Stimulated activated CD8-positive, alpha-beta memory T cell treated with anti-CD3 and anti-CD28 coated beads, Interleukin-7, amount 100 ng/mL, for 1 hour (primary cell): ENCODE measurements at places on chromosomes 4 and X.

GRCh38 chr4:25028851-25029250 lies 1.9 kb downstream of the LGI2 start:
- DNase-seq, result no peak

DNA sequence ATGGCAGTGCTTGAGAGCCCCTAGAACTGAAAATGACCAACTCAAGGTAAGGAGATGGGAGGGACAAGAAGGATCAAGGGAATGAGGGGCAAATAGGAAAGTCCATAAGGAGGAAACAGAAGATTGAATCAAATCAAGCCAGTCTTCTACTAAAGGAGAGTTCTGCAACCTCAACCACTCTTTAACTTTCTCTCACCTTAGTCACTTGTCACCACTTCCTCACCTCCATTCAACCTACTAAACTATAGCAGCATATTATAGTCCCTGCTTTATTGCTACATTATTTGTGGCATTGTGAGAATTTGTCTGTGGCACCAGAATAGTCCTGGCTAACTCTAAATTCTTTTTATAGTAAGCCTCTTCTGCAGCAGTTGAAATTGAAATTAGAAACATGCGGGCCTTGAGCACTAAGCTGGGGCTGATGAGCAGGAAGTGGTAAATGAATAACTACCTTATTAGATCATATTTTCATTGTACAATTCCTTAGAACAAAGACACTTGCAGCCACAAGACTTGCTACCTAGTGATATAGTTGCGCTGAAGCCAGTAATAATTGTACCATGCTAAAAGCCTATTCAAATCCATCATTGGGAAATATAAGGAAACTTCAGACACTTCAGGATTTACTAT lies 336.9 kb downstream of the ZNF674 start:
- no peak for DNase-seq

DNA sequence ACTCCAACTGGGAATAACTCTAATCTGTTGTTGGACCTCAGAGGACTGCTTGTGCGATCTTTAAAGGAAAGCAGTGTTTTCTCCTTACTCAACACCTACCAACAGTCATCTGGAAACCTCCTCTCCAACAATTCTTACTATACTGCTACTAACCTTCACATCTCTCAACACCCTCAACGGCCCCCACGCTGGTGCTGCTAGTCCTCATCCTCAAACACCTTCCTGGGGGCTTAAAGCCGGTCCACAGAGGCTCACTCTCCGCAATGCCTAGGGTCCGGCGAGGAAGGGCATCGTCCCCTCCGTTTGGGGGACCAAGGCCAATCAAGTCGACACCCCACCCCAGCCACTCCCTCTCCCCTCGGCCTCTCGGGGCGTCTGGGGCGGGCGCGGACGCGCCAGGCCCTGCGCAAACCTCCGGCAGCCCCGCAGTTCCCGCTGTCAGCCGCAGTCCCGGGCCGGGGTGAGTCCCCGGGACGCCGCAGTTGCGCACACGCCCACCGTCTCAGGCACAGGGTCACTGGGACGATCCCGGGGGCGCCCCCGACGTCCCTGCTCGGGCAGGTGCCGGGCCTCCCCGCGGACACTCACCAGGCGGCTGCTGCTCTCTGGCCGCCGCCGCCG lies 418 bp downstream of the TAB3 start:
- DNase-seq, result no peak

DNA sequence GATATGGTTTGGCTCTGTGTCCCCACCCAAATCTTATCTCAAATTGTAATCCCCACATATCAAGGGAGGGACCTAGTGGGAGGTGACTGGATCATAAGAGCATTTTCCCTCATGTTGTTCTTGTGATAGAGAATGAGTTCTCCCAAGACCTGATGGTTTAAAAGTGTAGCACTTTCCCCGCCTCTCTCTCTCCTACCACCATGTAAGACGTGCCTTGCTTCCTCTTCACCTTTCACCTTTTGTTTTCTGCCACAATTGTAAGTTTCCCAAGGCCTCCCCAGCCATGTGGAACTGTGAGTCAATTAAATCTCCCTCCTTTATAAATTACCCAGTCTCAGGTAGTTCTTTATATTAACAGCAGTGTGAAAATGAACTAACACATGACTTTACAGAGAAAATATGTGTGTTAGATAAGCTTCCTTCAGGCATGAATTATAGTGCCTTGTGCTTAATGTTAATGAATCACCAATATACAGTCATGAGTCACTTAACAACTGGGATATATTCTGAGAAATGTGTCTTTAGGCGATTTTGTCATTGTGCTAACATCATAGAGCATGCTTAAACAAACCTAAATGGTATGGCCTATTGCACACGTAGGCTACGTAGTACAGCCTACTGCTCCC lies 37.9 kb downstream of the PDGFC start:
- no peak for DNase-seq

DNA sequence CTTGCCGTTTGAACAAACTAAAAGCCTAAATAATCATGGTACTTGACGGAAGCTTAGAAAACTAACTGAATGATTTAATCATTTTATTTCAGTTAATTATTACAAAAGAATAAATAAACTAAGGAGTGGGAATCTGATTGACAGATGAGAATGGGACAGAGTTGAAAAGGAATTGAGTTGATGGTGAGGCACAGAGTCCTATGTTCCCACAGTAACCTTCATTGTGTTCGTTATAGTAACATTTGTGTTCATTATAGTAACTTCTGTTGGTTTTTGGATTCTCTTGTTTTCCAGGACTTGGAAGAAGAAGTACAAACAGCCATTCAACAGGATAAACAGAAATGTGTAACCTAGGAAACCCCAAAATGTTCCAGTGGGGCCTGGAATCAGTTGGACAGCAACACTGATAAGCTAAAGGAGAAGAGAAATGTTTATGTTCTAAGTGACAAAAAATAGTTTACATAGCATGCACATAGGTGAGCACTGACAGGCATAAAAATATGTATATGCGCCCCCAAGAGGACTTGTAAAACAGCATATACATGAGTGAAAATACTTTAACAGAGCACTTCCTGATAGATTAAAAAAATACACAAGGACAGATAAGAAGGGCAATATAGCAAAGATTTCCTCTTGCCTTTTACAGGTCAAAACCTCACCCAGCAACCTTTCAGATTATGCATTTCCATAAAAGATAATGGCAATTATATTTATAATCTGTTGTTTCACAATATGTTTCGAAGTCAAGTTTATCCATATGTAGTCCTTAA lies 218.6 kb upstream of the HTR2C start:
- DNase-seq, result no peak

GRCh38 chr4:111540671-111541070 lies 604.6 kb upstream of the FAM241A start:
- DNase-seq, result no peak

- no peak for DNase-seq
These were observed 1.2 kb upstream of the AMER1 start for GRCh38 chrX:64206556-64207162.

DNA sequence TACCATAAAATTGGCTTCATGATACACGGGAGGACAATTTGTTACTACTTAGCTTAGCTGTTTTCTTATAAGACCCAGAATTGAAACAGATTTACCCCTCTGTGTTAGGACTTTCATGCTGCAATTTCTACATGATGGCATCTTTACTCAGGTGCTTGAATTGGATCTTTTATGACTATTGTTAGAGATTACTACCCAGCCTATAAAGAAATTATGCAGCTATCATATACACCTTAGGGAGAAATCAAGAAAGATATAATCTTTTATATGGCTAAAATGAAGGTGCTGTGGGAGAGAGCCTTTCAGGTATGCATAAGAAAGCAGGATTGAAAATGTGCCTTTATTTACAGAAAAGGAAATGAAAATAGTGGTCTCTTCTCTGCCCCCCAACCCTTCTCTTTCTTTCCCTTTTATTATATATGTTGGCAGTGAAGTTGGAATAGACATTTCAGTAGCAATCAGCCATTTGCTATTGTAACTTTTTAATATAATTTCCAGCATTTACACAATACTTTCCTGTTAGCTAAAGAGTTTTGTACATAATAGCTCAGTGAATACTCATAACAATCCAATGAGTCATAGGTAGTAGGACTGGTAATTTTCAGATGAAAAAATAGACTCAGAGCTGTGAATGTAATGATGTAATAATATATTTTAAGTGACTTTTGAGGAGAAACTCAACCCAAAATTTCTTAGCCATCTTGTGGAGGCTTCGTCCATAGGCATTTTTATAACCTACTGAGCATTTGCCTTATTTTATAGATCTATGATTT lies 311.8 kb downstream of the ADGRL3 start:
- DNase-seq, result no peak

DNA sequence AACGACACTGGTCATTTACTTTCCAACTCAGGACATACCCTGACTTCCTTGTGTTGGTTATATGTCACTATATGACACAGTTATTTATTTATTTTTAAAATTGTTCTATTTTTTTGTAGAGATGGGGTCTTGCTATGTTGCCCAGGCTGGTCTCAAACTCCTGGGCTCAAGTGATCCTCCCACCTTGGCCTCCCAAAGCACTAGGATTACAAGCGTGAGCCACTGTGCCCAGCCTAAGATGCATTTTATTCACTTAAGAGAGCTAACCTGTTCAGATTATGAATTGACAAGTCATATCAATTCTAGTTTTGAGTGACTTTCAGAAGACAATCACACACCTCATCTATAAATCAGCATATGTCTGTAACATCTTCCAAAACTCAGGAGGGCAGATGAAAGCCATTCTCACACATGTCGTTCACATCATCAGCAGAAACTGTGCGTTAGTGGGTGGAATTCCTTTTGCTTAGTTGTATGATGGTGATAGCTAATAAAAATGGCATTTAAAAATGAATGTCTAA lies 9.4 kb upstream of the RHOH start:
- DNase-seq, result no peak

- no peak for DNase-seq
These were observed 1.4 kb upstream of the HAUS7 start for GRCh38 chrX:153471663-153472280.

GRCh38 chr4:172809319-172809718 lies 359.3 kb upstream of the GALNT7 start:
- no peak for DNase-seq

DNA sequence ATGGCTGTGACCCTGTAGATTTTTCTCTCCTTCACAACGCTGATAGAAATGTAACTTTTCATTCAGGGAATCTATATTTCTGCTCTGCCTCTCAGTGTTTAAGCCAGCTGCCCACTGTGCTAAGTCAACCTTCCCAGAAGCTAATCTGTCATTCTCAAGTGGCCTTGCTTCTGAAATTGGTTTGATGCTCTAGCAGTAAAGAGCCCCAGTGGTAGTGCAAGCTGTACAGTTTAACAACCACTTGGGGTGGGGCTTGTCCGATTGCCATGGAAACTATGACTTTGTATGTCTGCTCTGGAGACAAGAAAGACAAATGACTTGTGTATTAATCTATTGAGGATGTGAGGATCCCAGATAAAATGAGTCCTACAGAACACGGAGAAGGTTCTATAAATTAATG lies 620.9 kb upstream of the GALNT7 start:
- DNase-seq, result no peak

GRCh38 chr4:13261486-13262257 lies 222.5 kb downstream of the RAB28 start:
- no peak for DNase-seq

DNA sequence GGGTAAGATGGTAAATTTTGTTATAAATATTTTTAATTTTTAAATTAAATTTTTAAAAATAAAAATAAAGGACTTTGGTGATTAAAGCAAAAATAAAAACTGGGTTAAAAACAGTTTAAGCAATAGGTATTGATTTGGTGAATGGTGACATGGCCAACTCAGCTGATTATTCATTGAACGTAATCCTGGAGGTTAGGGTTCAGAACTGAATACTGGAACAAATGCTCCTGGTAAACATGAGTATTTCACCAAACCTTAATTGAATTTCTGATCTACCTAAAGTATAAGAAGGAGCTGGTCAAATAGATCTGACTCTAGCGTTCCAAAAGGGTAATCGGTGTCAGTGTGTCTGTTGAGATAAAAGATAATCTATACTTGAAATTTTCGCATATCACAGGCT lies 141.8 kb downstream of the SHROOM3 start:
- DNase-seq, result no peak

DNA sequence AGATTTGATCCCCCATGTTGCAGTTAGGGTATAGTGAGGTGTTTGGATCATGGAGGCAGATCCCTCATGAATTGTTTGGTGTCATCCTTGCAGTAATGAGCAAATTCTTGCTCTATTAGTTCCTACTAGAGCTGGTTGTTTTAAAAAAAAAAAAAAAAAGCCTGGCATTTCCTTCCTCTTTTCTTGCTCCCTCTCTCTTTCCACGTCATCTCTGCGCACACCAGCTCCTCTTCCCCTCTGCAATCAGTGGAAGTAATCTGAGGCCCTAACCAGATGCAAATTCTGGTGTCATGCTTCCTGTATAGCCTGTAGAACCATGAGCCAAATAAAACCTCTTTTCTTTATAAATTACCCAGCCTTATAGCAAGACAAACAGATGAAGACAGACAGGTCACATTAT lies 24.5 kb downstream of the WDR17 start:
- DNase-seq, result no peak

DNA sequence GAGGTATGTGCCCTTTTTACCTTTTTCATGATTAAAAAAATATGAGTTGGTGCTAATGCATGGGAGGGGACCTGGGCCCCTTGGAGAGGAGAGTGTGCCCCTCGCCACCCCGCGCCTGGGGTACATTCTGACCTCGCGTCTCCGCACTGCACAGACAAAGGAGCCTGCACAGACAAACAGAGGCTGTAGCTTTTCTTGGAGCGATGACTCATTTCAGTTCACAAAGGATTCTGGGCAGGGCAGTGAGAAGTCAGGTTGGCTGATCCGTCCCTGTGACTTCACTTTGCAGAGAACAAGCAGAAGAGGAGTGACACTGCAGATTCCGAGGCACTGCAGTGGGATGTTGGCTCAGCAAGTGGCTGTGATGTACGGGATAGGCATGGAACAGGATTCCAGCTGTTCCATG lies 82.9 kb downstream of the STOX2 start:
- no peak for DNase-seq

GRCh38 chr4:186621959-186622553 lies 66.7 kb upstream of the MTNR1A start:
- DNase-seq, result no peak

DNA sequence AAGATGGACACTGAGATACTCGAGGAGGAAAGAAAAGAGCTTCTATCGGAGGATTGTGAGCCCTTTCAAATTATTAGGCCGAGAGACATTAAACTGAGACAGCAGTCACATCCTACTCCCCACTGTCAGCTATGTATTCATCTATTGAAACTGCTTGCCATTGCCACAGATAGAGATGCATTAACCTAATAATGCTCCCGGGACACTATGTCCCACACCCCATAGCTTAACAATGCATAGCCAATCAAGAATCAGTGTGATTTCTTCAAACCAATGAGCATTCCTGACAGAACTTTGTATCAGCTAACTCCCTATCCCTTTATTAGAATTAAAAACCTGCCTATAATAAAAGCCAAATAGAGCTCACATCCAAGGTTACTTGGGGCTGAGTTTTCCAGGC lies 118.1 kb upstream of the NEIL3 start:
- no peak for DNase-seq
